ENCODE measurements at places on chromosomes 7 and 10.

- DNase-seq = no peak
Measured at GRCh38 chr7:32048970-32049491, 21.2 kb downstream of the PDE1C start.

- no peak for DNase-seq
Measured at GRCh38 chr10:77679217-77679616, 41.6 kb upstream of the KCNMA1 start.

DNA sequence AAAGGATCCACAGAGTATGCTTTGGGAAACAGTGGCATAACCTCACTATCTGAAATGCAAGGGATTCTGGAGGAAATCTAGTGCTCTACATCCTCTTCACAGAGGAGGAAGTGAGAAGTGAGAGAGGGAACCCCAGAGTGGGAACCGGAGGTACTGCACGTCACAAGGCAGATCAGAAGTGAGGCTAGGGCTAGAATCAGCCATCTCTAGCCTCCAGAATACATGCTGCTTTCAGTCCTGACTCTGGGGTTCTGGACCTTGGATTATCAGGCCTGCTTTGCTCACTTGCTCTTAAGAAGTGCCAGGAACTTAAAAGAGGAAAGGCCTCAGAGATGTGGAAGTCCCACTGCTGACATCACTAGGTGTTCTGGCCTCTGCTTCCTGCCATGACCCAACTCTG is 25.7 kb downstream of the ZNF503 start:
- peak; percentile 8 for DNase-seq

DNA sequence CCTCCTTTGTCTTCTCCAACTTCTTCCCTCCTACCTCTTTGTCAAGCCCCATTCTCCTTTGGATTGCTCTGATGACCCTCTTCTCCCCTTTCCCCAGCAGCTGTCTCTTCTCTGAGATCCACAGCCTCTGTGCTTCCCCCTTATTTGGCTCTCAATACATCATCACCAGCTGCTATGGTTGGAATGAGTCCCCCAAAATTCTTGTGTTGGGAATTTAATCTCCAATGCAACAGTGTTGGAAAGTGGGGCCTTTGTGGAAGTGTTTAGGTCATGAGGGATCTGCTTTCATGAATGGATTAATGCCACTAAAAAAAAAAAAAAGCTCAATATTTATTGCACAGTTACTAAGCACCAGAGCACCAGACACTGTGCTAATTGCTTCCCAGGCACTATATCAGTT is 39.2 kb upstream of the FRMD4A start:
- DNase-seq = no peak

GRCh38 chr10:78196396-78196795 is 162.7 kb downstream of the RPS24 start:
- no peak for DNase-seq

DNA sequence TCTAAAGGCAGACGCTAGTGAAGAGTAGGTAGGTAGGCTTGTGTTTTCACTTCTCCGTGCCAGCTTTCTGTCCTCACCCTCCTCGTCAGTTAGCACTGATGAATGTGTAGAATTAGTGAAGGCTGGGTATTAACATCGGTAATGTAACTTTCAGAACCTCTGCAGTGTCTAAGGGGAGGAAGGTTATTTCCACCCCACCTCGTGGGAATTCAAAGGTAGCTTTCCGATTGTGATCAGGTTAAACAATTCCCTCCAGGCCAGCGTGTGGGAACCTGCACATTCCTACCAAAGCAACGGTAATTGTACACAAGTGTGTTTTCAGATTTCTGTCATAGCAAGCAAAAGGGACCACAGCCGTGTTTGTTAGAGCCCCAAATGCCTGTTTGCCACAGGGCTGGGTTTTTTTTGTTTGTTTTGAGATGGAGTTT is 405.0 kb upstream of the GALNT17 start:
- no peak for DNase-seq

Measured in RPMI8226 (cell line).